AG08395 (cell line): ENCODE measurements at places on chromosomes 7 and 10.

GRCh38 chr7:78912781-78913180 lies 540.7 kb downstream of the MAGI2 start:
- no peak for DNase-seq

- no peak for DNase-seq
These were observed 53.9 kb downstream of the CHST15 start for GRCh38 chr10:124039483-124040013.

DNA sequence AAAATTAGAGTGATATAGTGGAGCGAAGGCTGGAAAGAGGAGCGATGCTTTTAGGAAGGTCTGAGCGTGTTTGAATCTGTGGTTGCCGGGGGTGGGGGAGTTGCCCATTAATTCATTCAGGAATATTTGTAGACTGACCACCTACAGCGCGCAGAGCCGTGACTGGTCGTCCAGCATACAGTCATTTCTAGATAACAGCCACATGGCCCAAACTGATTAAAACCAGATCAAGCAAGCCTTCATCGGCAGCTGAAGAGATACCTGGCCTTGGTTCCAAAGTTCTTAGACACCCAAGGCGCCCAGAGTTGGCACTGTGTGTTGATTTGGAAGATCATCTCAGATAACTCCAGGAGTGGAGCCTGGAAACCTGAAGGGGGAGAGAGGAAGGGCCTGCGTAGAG lies 1.7 kb downstream of the PROSER2 start:
- no peak for DNase-seq

DNA sequence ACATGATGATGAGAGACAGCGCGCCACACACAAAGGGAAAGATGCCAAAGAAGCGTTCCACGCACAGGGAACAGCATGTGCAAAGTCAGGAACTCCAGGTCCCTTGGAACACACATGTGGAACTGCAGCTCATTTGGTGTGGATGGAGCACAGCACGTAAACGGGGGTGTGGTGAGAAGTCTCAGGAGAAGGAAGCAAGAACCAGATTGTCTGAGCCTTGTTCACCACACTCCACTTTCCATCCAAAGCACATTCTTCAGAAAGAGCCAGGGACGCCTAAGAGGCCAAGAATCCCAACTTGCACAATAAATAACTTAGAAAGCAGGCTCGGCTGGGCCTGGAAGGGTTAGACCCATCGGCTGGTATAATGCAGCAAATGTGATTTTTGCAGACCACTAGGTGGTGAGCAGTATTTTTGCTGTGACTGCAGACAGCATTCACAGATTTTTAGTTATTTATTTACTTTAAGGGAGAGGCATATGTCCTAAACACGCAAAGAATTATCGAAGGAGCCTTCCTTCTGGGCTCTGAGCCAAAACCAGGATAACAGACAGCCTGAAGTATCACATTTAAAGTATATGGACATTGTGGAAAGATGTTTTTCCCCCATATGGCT lies 27.9 kb upstream of the ASCC1 start:
- DNase-seq = peak; percentile 93

DNA sequence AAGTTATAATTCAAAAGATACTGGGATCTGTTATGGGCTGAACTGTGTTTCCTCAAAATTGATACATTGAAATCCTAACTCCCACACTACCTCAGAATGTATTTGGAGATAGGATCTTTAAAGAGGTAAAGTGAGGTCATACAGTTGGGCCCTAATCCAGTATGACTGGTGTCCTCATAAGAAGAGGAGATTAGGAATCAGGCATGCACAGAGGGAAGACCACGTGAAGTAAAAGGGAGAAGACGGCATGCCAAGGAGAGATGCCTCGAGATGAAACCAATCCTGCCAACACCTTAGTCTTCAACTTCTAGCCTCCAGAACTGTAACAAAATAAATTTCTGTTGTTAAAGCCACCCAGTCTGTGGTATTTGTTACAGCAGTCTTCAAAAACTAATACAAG lies 5.9 kb upstream of the CFAP69 start:
- no peak for DNase-seq

GRCh38 chr10:86178401-86179152 lies 188.0 kb downstream of the GRID1 start:
- peak; percentile 36 for DNase-seq

DNA sequence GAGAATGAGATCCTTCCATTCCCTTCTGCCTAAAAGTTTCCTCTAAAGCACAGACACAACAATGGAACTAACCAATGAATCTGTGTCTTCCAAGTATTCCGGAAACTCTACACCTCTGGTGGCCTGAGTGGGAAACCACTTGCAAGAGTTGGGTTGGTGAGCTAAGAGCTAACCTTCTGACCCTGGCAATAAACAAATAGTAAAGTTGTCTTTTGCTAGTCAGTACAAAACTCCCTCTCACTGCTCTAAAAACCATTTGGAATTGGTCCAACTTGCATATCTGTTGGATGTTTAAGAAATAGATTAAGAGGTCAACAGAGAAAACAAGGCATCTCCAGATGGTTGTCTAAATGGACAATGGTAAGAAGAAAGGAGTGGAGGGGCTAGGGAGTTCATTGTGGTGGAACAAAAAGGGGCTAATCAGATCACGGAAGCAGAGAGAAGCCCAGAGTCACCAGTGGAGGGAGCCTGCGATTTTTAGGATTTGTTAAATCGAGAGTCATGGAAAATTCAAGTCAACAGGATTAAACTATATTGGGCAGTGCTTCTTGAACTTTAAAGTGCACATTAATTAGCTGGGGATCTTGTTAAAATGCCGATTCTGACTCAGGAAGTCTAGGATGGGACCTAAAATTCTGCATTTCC lies 192.3 kb downstream of the EVX1 start:
- no peak for DNase-seq

DNA sequence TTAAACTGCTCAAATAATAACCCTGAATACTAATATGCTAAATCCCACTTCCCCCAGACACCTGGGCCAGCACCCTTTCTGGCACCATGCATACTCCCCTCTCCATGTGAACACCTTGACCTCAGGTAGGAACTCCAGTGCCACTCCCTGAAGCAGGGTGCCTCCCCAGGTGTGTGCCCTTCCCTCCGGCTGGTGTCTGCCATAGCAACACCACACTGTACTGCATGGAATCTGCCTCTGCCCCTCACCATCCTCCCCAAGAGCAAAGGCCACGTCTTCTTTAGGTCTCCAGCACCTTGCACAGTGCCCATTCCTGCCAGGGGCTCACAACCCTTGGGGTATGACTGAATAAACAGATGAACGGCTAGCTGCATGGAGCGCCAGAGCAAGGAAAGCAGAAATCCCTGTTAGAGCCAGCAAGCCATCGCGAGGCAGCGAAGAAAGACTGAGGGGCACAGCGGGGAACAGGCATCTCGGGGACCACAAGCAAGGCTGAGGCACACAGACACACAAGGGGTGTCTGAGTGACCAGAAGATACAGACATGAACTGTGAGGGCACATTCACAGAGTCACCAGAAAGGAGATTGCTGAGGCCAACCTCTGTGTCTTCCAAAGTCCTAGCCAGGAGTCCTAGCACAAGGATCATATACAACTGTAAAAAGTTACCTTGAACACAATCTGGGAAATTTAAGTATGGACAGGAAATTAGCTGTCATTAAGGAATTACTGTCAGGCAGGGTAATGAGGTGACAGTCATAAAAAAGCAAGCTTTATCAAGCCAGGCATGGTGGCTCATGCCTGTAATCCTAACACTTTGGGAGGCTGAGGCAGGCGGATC lies 25.7 kb downstream of the COBL start:
- DNase-seq = no peak

DNA sequence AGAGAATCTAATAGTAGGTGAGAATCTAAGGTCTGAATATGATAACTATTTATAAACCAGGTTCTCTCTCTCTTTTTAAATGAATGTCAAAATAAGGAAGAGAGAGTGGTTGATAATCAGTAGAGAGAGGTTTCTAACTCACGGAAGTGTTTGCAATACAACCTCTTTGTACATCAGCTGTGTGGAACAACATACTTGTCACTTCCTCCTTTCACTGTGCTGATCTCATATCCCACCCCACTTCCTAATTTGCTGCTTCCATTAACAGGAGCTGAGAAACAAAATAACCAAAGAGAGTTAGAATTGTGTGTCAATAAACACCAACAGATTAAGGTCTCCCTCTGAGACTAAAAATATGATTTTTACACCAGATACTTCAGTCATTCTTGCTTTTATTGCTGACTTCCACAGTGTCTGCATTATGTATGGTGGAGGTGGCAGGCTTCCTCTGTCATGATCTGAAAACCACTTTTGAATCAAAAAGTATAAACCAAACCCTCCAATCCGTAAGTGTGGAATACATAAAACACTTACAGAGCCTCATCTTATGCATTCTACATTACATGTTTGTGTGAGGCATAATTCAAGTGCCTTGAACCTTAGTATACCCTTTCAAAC lies 25.0 kb downstream of the CACUL1 start:
- no peak for DNase-seq

GRCh38 chr10:802506-802905 lies 113.0 kb upstream of the DIP2C start:
- DNase-seq = no peak

GRCh38 chr7:132400561-132401142 lies 175.6 kb downstream of the PLXNA4 start:
- DNase-seq = peak; percentile 55

DNA sequence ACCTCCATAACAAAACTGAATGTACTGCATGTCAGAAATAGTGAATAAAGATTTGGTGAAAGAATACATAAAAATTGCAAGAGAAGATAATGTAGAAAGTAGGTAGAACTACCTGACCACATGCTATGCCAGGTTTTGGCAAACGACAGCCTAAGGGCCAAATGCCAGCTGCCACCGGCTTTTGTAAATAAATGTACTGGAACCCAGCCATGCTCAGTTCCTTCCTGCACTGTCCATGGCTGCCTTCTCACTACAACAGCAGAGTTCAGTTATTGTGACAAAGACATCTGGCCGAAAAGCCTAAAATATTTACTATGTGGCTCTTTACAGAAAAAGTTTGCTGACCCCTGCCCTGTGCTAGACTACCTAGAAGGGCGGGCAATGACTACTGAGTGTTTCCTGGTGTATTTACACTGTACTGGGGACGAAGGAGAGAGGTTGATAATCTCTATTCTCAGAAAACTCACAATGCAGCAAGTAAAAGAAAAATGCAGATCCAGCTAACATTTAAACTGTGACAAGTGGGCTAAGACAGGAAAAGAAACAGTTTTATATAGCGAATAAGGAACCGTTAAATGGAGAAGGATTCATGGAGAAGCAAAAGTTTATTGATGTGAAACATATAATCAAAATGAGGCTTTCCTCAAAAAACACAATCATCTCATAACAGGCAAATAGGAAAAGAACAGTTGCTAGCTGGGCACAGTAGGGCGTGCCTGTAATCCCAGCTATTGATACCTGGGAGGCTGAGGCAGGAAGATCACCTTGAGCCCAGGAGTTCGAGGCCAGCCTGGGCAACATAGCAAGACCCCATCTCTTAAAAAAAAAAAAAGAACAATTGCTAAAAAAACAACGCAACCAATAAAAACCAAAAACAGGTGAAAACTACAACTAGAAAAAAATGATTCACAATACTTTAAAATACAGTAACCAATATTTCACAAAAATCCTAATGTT lies 13.7 kb downstream of the KIN start:
- DNase-seq = no peak

DNA sequence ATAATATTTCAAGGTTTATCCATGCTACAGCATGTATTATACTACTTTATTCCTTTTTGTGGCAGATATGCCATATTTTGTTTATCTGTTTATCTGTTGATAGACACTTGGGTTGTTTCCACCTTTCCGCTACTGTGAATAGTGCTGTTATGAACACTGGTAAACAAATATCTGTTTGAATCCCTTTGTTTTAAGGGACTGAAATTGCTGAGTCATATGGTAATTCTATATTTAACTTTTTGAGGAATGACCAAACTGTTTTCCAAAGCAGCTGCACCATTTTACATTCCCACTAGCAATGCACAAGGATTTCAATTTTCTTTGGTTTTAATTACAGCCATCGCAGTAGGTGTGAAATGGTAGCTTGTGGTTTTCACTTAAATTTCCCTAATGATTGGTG lies 3.4 kb downstream of the C10orf53 start:
- DNase-seq = no peak

DNA sequence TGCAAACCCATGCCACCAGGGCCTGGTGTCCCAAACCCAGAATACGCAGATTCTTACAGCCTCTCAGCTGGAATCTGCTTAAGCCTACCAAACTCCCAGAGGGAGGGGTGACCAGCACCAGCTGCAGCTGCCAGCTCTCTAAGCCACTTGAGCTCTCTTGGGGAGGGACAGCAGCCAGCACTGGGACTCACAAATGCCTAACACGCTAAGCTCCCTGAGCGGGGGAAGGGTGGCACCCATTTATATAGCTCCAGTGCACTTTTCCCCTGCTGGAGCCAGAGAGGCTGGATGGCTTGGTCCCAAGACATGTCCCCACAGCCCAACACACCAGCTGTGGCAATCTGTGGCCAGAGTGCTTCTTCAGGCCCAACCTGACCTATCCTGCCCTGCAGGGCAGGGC lies 326.8 kb upstream of the NRG3 start:
- no peak for DNase-seq

GRCh38 chr10:107540981-107541380 lies 376.5 kb upstream of the SORCS1 start:
- DNase-seq = no peak

GRCh38 chr7:3558400-3558799 lies 257.3 kb downstream of the SDK1 start:
- no peak for DNase-seq

- DNase-seq = no peak
These were observed 195.4 kb downstream of the PTPRN2 start for GRCh38 chr7:158392251-158392650.

- DNase-seq = no peak
These were observed 7.6 kb downstream of the ZRANB1 start for GRCh38 chr10:124949543-124949942.

GRCh38 chr10:26430641-26431163 lies 7.4 kb upstream of the APBB1IP start:
- no peak for DNase-seq

DNA sequence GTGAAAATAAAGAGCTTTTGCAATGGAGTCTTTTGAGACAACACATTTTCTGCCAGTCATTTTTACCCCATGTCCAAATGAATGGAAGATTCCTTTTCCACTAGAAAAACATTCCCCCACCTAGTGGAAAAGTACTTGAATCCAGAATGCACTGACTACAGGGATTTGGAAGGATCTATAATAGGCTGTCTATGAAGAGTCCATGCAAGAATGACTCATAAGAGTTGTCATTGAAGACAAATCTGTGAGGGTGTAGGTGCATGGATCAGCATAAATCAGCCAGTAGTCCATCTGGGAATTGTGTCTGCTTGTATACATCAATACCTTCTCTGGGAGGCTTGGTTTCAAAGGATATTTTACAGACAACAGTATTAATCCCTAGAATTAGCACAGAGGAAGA lies 32.5 kb upstream of the TRUB1 start:
- DNase-seq = peak; percentile 32

- DNase-seq = peak; percentile 8
These were observed 2.4 kb upstream of the EGR2 start for GRCh38 chr10:62818426-62819011.
